ENCODE measurements at places on chromosomes 1 and 21. TPM values are rescaled to one million over a fixed set of nuclear protein-coding genes. Genes with fewer than 3 reads are reported as not detected.
A peak's percentile ranks its signal among the peaks of the same experiment; 100 is the strongest.

CIART gene
- total RNA-seq: 11.4 TPM

TRAF3IP3 gene
- not detected for total RNA-seq

DNA sequence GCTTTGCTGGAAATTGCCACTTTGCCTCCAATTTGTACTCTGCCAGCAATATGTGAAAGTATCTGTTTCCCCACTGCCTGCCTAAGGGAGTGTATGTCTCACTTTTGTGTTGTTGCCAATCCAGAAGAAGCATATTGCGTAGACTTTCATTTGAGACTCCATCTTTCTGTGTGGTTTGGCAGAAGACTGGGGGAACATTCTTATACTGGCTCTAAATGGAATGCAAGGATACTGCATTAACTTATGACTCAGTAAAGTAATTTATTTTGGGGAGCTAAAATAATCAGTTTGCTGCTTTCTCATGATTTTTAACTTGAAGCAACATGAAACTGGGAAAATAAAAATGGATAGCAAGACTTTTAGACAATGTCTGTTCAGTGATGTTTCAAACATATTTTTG lies 107.7 kb upstream of the TMPRSS2 start:
- peak; percentile 99 for DNase-seq

DNA sequence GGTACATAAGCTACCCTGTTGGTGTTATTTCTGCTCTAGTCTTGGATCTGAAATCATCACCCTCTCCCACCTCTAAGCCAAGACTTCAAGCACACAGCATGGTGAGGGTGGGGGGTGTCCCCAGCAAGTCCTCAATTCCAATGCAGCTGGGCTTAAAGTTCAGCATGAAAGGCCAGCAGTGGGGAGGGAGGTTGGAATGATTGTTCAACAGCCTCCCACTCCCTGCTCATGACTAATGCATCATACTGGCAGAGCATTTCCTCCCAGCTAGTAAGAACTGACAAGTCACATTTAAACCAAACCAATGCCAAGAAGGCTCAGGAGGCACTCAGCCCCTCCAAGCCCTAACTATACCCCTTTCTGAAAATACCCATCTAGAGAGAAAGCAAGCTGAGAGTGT lies 50.1 kb downstream of the TIAM1 start:
- peak; percentile 73 for DNase-seq

- no peak for DNase-seq
Measured at GRCh38 chr1:207954104-207954503, 43.2 kb upstream of the CD34 start.

All from M059J (cell line).